ENCODE measurements at places on chromosomes 1 and 21. TPM values are rescaled to one million over a fixed set of nuclear protein-coding genes. Genes with fewer than 3 reads are reported as not detected.

Gene COL11A1
- not detected for total RNA-seq

Gene S100A16
- not detected for total RNA-seq

Gene SMIM12
- total RNA-seq, result 31.9 TPM

Gene AIRE
- total RNA-seq, result not detected

Gene STX12
- 38.7 TPM for total RNA-seq

Gene PDXK
- 74.2 TPM for total RNA-seq

Gene PTCH2
- 2.8 TPM for total RNA-seq

Gene ARHGAP29
- total RNA-seq, result not detected

Gene LAMC2
- not detected for total RNA-seq

Gene LRRC39
- total RNA-seq, result 1.0 TPM

Gene RASAL2
- 0.69 TPM for total RNA-seq

Gene CRYAA
- total RNA-seq, result not detected

Gene C8B
- total RNA-seq, result not detected

Gene CROCC
- total RNA-seq, result 61.9 TPM

Gene FMO2
- not detected for total RNA-seq

Gene LRRN2
- not detected for total RNA-seq

Gene RABGGTB
- total RNA-seq, result 101 TPM

Gene OR2L3
- not detected for total RNA-seq

Gene PPIAL4G
- total RNA-seq, result 0.27 TPM

Gene NHLH1
- total RNA-seq, result 0.42 TPM

Gene IVL
- not detected for total RNA-seq

Gene C21orf91
- total RNA-seq, result 26.0 TPM

Gene C1QA
- total RNA-seq, result not detected

Gene ANGPTL1
- not detected for total RNA-seq

Gene NFASC
- 0.31 TPM for total RNA-seq

Gene ELAVL4
- not detected for total RNA-seq

Gene KIF2C
- total RNA-seq, result 1.1 TPM

Gene KCNE1
- 0.27 TPM for total RNA-seq

Gene PLCH2
- total RNA-seq, result 18.4 TPM

Gene OR2L2
- 0.64 TPM for total RNA-seq

Gene TGFB2
- total RNA-seq, result not detected

Gene ALPL
- not detected for total RNA-seq

Gene FLG2
- total RNA-seq, result not detected

Gene C4BPA
- not detected for total RNA-seq

Gene CTH
- total RNA-seq, result 5.1 TPM

Gene FCGR3B
- total RNA-seq, result not detected

Gene ZRANB2
- total RNA-seq, result 84.9 TPM

Measured in naive thymus-derived CD4-positive, alpha-beta T cell (primary cell).